ENCODE measurements at places on chromosomes 13 and 19.

DNA sequence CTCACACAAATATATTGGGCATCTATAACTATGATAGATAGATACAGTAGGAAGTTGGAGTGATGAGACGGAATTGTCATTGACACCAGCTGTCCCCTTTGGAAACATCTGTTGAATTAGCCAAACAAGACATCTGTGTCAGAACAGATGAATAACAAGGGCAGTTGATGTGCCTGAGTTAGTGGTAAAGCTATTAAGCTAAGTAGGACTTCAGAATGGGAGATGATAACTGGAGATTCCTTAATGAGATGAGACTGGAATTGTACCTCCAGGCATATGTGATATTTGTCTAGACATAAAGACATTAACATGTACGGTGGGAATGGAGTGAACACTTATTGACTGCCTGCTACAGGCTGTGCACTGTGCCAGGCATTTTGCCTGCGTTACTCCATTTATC is 78.7 kb downstream of the MBNL2 start:
- DNase-seq, result no peak

GRCh38 chr19:7489609-7490044 is 792 bp upstream of the PEX11G start:
- DNase-seq, result no peak

GRCh38 chr13:49343255-49343654 is 95.5 kb downstream of the CDADC1 start:
- no peak for DNase-seq

- DNase-seq, result no peak
Measured at GRCh38 chr19:40419066-40419612, 6.0 kb upstream of the PRX start.

DNA sequence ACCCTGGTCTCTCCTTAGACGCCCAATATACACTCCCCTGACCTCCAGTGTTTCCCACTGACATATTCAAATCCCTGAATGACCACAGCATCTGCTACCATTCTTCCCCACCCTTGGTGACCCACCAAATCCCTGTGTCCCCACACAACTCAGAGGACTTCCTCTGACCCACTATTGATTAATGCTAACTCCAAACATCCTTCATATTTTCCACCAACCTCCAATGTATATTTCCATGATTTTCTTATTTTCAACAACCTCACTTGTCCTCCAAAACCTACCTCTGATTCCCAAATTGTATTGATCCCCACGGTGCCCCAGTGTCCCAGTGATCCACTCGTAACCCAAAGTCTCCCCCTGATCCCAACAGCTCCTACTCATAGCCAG is 526 bp upstream of the DMWD start:
- no peak for DNase-seq
